Right cardiac atrium (tissue), 5 donors: ENCODE measurements at places on chromosomes 6 and 20. TPM values are rescaled to one million over a fixed set of nuclear protein-coding genes. Genes with fewer than 3 reads are reported as not detected.

GRCh38 chr6:38489951-38490350, 149.8 kb downstream of the BTBD9 start:
- DNase-seq = no peak

Gene FAM229B
- 68.6 TPM for total RNA-seq

Gene C4B
- 163 TPM for total RNA-seq

Gene ELOVL4
- 0.88 TPM for total RNA-seq

GRCh38 chr6:67141005-67141404, 1434.0 kb upstream of the EYS start:
- no peak for DNase-seq

DNA sequence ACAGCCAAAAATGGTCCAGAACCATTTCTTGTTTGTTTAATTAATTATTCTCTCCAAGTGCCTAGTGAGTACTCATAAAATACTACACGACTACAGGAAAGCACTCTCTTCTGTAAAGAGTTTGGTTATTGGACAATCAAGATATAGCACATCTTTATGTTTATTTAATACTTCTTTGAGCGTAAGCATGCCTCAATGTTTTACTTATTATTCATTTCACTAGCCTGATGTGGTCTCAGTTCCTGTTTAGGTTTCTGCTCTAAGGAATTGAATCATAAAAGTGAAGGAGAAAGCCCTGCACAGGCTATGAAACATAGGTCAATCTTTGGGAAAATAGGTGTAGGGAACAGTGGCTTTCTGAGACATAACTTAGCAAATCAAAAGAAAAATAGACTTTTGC, 45.9 kb upstream of the AIG1 start:
- no peak for DNase-seq

GRCh38 chr20:12984863-12985262, 23.9 kb upstream of the SPTLC3 start:
- no peak for DNase-seq

Gene TAAR1
- total RNA-seq = not detected

DNA sequence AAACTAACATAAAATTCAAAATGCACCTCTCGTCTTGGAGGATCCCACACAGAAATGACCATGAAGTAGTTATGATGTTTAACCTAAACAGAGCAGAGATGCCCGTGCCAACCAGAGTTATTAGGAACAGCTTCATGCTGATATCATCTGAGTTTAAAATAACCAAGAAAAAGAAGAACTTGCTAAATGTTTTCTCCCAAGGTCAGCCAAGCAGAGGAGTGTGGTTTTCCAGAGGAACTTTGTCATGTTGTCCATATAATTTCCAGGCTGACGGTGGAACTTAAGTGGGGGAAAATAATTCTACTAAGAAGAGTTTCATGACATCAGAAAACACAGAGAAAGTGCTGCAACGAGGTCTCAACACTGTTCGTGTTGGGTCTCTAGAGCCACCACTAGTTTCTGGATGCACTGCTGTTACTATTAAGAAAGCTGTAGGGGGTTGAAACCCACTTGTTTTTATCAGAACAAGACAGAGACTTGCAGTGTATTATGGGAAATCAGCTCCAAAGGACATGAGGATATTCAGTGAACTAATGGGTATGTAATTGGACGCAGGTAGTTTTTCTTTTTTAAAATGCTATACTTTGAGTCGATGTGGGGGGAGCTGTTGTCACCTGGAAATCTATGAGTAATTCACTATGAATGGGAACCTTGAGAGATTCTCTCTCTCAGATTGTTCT, 5.2 kb downstream of the AGPAT4 start:
- DNase-seq = no peak

- no peak for DNase-seq
Observed at GRCh38 chr6:7391151-7391550, 1.5 kb downstream of the RIOK1 start.

DNA sequence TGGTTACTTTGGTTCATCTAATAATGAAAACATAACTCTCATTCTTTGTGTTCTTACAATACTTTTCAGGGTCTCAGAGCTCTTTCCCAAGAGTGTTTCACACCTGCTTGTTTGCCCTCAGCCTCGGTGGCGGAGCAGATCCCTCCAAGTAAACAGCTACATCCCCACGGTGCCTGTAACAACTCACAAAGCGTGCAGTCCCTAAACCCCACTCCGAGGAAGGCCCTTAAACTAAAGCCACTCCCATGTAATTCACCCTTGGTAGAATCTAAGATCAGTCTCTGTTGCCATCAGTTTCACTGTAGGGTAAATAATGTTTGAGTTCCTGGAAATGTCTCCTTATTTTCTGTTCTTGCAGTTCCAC, 101.1 kb downstream of the TFAP2A start:
- no peak for DNase-seq

- no peak for DNase-seq
Observed at GRCh38 chr6:137387096-137387764, 107.0 kb downstream of the OLIG3 start.

DNA sequence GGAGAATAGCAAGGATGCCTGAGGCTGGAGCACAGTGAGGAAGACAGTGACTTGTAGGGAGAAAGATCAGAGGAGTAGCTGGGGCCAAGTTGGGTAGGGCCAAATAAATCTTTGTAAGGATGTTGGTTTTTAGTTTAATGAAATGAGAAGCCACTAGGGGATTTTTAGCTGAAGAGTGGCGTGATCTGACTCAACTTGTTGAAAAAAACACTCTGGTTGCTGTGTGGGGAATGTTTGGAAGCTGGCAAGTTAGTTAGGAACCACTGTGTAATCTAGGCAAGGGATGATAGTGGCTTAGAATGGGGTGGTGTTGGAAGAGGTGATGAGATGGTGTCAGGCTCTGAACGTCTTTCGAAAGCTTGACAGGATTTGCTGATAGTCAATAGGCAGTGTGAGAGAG, 176.1 kb upstream of the HDDC2 start:
- no peak for DNase-seq

DNA sequence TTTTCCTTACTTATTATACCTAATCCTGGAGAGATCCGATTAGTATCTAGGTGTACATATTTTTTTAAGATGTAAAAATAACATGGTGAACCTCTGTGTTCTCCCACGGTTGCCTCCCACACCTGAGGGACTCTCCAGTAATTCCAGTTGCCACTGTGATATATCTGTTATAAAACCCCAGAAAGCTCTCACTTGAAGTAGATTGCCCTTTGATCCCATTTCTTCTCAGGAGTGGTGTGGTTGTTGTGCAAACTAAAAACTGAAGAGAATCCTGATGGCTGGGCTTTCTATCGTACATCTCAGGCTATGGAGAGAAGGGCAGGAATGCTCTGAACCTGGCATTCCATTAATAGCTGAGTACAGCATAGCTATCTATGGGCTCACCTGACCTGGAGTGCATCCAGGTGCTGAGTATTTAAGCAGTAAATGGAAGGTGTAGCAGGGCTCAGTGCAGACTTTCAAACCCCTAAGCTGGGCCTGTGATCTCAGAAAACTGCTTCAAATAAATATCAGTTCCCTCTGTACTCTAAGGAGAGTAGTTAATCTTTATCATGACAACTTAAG, 41.0 kb downstream of the VGLL2 start:
- DNase-seq = no peak

Gene OR12D3
- not detected for total RNA-seq

DNA sequence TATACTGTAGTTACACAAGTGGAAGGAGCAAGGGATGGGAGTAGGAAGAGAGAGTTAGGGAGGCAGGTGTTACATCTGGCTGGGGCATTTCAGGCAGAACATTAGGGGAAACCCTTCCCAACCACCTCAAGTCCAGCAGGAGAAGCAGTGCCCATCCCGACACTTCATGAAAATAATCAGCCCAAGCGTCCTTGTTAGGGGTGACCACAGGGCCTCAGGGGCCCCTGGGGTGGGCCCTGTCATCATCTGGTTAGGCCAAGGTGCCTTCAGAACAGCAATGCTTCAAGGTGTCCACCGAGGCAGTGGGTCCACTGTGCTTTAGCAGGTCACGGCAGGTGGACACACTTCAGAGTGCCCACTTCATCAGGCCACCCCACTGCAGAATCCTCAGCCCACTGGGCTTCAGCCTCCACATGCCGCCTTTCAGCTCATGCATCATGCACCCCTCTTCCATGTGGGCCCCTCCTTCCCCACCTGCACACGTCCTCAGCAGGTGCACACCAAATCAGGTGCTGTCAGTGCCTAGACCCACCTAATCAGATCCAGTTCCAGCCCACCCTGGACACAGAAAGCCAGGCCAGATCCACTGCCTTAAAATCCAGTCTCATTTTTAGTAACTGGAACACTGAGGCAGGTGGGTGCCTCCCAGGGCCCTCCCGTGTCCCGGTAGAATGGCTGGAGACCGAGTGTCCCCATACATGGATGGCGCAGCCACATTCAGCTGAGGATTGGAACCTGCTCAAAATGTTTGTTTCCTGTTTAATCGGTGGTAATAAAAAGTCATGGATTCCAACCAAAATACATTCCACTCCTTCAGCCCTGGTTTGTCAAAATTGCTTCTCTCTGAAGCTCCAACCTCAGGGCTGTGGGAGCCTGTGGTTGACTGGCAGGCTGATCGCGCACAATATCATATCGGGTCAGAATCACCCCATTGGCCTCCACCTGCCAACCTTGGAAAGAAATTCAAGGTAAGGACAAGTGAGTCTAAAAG, 99.5 kb downstream of the ANKRD60 start:
- DNase-seq = no peak

Gene NAPB
- 6.7 TPM for total RNA-seq

Gene PAX1
- not detected for total RNA-seq

Gene SLC22A7
- not detected for total RNA-seq

- no peak for DNase-seq
Observed at GRCh38 chr20:43432498-43432897, 25.2 kb upstream of the SRSF6 start.

DNA sequence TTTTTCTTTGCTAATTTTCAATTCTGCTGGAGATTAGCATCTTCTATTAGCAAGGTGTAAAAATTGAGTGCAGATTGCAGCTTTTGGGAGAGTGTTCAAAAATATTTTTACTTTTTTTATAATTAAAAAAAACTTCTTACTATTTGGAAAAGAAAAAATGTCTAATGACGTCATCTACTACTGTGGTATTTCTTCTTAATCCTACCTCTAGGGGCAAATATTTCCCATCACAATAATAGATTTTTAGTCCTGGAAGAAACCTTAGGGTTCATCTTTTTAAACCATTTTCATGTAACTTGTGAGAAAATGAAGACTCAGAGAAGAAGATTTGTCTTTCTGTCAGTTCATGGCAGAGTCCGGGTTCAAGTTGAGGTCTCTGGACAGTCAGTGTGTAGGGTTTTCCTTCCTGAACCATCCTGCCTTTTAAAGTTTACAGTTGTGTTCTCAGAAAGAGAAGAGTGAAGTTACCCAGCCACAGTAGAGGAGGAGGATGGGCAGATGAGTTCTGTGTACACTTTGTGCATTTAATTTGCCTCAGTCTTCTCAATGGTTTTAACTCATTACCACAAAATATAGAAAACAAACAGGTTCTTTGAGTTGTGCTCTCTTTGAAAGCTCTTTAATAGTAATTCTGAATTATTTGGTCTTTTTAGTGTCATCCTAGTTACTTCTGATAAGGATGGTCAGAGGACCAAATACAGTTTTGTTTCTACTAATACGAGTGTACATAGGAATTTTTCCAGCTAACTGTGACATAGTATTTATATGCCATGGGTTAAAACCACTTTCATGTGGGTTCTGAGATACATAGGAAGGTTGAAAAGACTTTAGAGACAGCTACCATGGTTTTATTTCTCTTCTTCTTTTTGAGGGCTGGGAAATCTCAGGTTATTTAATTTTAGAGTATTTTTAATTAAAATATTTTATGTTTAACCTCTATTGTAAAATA, 184.7 kb downstream of the CDKAL1 start:
- DNase-seq = no peak

DNA sequence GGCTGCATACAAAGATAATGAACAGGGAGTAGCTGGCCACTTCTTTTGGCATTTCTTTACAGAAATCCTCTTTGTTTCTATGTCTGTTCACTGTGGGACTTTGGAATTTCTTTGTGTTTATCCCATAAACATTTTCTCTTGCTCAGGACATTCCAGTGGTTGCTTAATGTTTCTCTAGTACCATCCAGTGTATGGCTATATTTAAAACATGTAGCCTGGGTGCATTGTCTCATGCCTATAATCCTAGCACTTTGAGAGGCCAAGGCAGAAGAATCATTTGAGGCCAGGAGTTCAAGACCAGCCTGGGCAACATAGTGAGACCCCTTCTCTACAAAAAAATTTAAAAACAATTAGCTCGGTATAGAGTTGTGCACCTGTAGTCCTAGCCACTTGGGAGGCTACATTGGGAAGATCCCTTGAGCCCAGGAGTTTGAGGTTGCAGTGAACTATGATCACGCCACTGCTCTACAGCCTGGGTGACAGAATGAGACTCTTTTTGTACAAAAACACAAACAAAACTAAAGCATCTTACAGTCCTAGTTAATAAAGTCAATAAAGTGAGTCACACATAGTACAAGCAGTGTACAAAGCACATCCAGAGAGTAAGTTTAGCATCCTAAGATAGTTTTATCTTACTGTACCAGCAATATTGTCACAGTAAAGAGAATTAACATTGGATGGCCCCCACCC, 63.3 kb downstream of the ZFAND3 start:
- no peak for DNase-seq

DNA sequence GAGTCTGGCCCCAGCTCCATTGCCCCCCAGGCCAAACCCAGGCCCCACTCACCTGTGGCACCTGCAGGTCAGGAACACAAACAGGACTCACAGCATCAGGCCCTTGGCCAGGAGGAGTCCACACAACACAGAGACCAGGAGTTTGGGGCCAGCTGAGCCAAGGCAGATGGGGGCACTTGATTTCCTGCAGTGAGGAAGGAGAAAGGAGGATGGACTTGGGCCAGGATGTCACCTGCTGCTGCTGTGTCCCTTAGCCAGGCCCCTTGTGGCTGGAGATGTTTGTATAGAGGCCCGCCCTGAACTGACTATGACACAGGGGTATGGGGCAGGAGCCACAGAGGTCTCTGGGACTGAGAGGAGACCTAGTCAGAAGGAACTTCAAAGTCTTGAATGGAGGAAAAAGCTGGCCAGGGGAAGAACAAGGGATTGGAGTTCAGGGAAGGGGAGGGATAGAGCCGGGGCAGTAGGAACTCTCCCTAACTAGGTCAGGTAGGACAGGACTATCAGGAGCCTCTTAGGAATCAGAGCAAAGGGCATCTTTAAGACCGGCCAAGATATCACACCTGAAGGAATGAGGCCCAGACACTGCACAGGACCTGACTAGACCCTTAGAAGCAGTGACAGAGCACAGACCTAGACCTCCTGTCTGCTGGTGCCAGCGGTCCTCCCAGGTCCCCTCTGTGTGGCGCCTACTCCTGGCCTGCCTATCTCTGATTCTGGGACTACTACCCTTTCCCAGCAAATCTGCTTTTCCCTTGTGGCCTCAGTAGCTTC, 8.8 kb upstream of the TREML2 start:
- DNase-seq = no peak

- DNase-seq = no peak
Observed at GRCh38 chr6:133834472-133835170, 54.3 kb upstream of the TCF21 start.
